KBM-7 (cell line): ENCODE measurements at places on chromosomes 1 and 21.

DNA sequence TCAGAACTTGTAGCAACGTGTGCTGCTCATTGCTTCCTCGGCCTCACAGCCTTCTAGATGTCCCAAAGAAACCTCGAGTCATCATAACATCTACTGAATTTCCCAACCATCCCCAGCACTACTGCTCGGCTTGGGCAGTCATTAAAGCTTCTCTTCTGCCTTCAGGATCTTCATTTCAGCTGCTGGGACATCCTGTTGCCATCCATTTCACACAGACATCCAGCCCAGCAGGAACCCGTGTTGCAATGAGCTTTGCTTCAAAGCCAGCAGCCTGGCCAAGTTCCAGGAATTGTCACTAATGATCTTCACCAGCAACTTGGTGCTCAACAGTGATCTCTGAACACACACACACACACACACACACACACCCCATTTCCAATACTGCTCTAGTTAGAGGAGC, 18.5 kb downstream of the WLS start:
- no peak for DNase-seq

DNA sequence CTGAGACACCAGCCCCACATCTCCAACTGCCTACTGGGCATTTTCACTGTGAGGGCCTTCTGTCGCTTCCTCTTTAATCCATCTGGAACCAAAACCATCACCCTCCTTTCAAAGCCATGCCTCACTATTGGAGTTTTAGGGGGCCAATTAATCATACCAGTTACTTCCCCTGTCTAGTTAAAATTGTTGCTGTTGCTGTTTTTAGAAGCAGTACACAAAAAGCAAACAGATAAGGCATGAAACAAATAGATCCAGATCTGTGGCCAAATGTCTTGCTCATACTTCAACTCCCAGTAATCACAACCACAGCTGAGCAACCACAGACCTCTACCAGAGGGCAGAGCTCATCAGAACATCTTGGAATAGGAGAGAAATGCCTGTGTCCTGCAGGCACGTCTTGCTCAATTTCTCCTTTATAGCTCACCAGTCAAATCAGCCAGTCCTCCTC, 133.8 kb upstream of the C1orf105 start:
- DNase-seq, result peak; percentile 45

GRCh38 chr1:206001476-206001888, 1.7 kb downstream of the RAB7B start:
- peak; percentile 71 for DNase-seq

DNA sequence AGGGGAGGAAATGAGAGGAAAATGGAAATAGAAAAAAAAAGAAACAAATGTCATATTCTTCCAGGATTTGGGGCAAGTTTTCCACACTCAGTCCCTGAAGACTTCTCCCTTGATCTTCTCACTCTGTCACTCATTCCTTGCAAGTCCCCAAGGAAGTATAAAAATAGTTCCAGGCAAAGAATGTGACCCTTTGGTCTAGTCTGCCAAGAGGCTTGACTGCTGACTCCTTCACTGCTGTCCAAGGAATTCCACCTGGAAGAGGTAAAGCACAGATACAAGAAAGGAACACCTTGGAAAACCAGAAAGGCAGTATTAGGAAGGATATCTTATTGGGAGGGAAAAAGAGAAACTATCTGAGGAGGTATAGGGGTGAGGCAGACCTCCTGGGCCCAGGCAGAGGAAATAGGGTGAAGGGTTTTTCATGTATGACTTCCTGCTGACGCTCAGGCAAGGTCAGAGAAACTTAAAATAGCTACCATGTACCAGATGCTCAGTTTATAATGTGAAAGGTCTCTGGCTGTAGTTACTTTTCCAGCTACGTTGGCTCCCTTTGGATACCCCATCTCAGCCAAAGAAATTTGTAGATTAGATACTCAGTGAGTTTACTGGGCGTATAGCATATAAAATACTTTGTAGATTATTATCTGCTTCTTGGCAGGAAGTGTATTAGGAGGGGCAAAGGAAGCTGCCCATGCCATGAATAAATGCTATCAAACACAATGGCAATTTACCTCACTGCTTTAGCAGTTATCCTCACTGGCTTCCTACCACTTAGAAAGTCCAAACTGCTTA, 2.0 kb upstream of the GJA5 start:
- no peak for DNase-seq

- DNase-seq, result no peak
Measured at GRCh38 chr1:183721041-183721440, 67.9 kb upstream of the APOBEC4 start.

- DNase-seq, result no peak
Measured at GRCh38 chr1:38942664-38943428, 1.2 kb upstream of the RHBDL2 start.

- DNase-seq, result no peak
Measured at GRCh38 chr1:198160946-198161614, 4.3 kb downstream of the NEK7 start.

DNA sequence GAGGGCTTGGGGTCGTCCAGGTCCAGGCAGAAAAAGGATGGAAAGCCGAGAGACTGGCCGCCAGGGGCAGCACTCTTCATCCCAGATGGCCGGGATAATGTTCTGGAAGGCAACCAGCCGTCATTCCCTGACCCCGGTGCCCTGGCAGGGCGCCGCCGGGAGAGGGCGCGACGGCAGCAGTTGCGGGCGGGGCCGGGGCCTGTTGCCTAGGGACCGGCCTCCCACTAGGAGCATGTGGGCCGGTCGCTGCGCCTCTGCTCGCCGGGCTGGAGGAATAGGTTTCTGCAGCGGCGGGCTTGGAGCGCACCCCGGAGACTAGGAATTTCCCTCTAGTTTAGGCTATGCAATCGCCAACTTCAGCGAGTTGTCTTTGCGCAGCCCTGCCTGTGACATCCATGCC, 11.0 kb downstream of the DMRTB1 start:
- DNase-seq, result no peak

GRCh38 chr1:215891266-215892057, 324.4 kb downstream of the KCTD3 start:
- no peak for DNase-seq
